Activated T-helper 1 cell treated with anti-CD3 and anti-CD28 coated beads, Interleukin-12 subunit alpha, Interleukin-12 subunit beta, Interleukin-2, Interleukin-4 antibody, amounts not matched to agents 30 ng/mL and 10 ng/mL and 1 ng/mL, durations not matched to agents 14 hours and 24 hours and 36 hours (primary cell): ENCODE measurements at places on chromosomes 3 and 15. TPM values are rescaled to one million over a fixed set of nuclear protein-coding genes. Genes with fewer than 3 reads are reported as not detected.

DNA sequence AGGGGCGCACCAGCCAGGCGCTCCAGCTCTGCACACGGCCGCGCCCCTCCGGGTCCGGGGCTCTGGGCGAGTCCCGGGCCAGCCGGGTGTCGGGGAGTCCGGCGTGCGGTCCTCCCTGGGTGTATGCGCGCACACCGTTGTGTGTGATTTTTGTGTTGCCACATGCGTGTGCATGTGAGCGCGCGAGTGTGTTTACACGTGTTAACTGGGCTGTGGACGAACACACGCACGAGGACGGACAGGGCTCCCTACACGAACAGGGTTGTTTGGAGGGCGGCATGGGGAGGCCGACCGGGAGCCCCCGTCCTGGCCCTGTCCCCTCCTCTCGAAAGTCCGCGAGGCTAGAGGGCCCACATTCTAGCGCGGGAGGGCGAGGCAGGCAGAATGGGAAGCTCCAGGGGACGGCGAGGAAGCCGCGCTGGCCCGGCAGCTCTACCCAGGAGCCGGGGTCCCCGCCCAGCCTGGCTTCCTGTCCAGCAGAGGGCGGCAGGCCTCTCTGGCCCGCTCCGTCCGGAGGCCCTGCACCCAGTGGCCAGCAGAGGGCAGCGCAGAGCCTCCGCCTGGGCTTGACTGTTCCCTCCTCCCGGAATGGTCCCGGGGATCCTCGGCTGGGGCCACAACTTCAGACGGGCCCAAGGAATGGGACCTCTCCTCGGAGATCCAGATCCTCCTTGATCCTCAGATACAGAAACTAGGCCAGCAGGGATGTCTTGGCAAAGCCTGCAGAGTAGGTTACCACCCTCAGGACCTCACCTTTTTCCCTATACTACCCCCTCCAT lies 611 bp upstream of the LINGO1 start:
- no peaks in the 10 kb centered on the region for H3K36me3 ChIP-seq
- no peak overlapping the region for H3K27ac ChIP-seq
- peaks cover 10% of the 10 kb centered on the region for H3K4me1 ChIP-seq

GRCh38 chr3:157142315-157142714 lies 17.6 kb downstream of the CCNL1 start:
- DNase-seq: no peak
- H3K27me3 ChIP-seq: no peaks in the 10 kb centered on the region
- peaks cover 3% of the 10 kb centered on the region for H3K4me1 ChIP-seq
- H3K4me3 ChIP-seq: no peak overlapping the region
- H3K36me3 ChIP-seq: peaks cover 49% of the 10 kb centered on the region
- H3K27ac ChIP-seq: no peak overlapping the region

DNA sequence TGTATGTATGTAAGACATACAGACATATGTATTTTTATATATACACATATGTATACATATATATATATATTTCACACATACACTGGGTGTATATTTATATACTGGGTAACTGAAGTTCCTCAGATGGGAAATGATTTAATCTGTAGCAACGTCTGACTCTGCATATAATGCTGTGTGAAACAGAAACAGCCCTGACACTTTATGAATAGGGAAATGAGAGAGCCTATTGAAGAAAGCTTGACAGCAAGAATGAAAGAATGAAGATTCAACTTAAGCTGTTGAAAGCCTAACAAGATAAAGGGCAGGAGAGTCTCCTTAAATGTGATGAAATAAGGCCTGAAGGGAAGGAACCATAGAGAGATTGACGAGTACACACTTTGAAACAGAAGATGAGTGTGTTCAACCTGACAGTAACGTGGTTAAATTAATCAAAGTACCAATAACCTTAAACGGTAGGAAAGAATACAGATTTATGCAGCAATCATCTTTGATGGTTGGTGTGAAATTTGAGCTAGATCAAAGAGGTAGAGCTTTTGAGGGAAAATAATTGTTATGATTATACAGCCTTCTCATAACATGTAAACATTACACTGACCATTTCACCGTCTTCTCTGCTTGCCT lies 169.9 kb downstream of the MECOM start:
- no peaks in the 10 kb centered on the region for H3K36me3 ChIP-seq
- peaks cover 4% of the 10 kb centered on the region for H3K27me3 ChIP-seq
- DNase-seq: no peak
- H3K4me3 ChIP-seq: no peak overlapping the region

- H3K27ac ChIP-seq: no peak overlapping the region
- no peak overlapping the region for H3K4me3 ChIP-seq
- H3K36me3 ChIP-seq: no peaks in the 10 kb centered on the region
- DNase-seq: no peak
- no peaks in the 10 kb centered on the region for H3K4me1 ChIP-seq
- H3K27me3 ChIP-seq: no peaks in the 10 kb centered on the region
Measured at GRCh38 chr3:155643581-155644165, 101.2 kb downstream of the PLCH1 start.

DNA sequence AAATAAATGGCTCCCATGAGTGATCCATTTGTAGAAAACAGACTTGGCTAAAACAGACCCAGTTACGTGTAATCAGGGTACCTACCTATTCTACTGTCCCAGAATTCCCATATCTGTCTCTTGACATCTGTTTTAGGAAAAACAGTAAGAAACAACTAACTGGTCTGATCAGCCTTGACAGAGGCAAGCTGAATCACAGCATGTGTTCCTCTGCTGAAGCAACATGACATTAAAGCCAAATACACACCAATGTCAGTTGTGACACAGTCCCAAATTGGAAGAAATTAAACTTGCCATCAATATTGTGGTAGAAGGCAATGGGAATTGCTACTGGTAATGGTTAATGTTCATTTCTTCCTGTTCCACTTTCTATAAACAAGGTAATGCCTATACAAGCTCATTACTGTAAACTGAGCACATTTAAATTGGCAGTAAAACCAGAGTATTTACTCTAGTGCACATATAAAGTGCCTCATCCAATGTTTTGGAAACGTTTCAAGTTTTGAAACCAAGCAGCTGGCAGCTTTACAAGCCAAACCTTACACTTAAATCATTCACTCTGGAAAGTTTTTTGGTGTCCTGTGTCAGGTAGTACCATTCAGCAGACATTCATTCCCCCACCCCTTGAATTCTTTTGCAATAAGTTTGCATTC lies 27.0 kb downstream of the ALDH1A2 start:
- no peak overlapping the region for H3K27ac ChIP-seq
- H3K36me3 ChIP-seq: no peaks in the 10 kb centered on the region
- H3K4me1 ChIP-seq: no peaks in the 10 kb centered on the region
- no peak for DNase-seq

DNA sequence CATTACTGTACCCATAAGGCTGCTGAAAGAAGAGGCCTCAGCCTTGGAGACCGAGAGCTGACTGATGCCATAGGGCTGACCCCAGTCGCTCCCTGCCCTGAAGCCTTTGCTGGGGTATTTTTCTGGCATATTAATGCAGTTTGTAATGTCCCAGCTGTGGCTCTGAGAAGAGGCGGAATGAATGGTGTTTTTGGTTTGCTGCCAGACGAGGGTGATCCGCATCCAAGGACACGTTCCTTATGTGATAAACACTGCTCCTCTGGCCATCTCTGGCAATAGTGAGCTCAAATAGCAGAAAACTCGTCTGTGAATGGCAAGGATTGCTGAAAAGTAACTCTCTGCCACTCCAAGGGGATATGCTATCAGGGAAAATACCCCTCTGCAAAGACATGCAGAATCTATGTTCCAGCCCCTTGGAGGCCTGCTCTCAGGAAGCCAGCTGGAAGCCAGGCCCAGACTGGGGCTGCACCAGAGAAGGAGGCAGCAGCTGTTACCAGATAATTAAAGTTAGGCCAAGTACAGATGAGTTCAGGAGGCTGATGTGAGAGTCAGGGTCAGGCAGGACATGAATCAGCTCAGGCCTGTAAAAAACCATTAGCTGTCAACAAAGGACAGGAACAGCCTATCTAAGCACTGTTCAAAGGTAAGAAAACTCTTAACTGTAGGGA lies 28.9 kb upstream of the KLHL6 start:
- DNase-seq: no peak
- no peak overlapping the region for H3K4me3 ChIP-seq
- peaks cover 4% of the 10 kb centered on the region for H3K36me3 ChIP-seq
- H3K4me1 ChIP-seq: peaks cover 37% of the 10 kb centered on the region
- H3K27ac ChIP-seq: no peak overlapping the region
- no peaks in the 10 kb centered on the region for H3K27me3 ChIP-seq

DNA sequence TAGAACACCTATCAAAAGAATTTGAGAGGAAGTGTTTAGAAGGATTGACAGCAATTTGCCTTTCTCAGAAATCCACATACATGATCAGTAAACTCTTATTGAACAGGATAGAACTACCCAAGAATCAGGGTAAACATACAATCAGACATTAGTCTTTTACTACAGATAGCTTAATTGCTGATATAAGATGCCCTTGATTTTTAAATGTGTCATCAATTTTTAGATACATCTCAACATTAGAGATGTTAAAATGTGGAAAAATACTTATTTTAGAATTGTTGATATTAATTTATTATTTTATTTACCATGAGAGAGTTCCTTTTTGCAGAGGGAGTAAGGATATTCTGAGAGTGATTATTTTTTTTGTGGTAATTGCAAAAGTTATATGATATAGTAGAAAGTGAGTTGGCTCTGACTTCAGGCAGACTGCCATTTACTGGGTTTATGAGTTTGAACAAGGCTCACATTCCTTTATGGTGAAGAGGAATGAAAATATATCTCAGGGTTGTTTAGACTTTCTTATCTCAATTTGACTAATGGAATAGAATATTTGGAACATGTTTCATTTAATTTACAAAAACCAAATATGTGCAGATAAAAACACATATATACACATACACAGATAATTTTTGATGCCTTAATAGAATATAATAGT lies 302.8 kb upstream of the GOLIM4 start:
- H3K4me3 ChIP-seq: no peak overlapping the region
- no peaks in the 10 kb centered on the region for H3K4me1 ChIP-seq
- H3K27ac ChIP-seq: no peak overlapping the region
- H3K36me3 ChIP-seq: no peaks in the 10 kb centered on the region
- no peak for DNase-seq

GRCh38 chr3:97815149-97815917 lies 6.5 kb upstream of the CRYBG3 start:
- peaks cover 21% of the 10 kb centered on the region for H3K4me1 ChIP-seq
- H3K36me3 ChIP-seq: no peaks in the 10 kb centered on the region
- peaks cover 8% of the 10 kb centered on the region for H3K27me3 ChIP-seq
- DNase-seq: peak; percentile 43
- H3K27ac ChIP-seq: peak overlapping the region; percentile 63

DNA sequence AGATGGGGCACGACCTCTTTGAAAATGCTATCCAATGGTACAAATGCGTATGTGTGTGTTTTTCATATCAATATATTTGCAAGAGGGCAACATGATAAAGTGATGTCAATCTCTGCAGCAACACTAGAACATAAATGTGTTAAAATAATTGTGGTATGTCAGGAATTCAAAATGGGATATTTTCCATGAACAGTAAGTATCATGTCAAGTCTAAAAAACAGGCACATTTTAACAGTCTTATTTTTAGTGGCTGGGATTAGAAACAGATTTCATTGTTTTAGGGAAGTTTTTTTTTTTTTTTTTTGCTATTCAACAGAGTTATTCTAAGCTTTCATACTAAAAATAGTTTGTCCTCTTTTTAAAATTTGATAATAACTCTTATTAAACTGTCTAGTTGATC lies 209.8 kb downstream of the GAP43 start:
- no peaks in the 10 kb centered on the region for H3K4me1 ChIP-seq
- H3K27ac ChIP-seq: no peak overlapping the region
- DNase-seq: no peak
- no peaks in the 10 kb centered on the region for H3K36me3 ChIP-seq
- H3K27me3 ChIP-seq: peaks cover 17% of the 10 kb centered on the region

DNA sequence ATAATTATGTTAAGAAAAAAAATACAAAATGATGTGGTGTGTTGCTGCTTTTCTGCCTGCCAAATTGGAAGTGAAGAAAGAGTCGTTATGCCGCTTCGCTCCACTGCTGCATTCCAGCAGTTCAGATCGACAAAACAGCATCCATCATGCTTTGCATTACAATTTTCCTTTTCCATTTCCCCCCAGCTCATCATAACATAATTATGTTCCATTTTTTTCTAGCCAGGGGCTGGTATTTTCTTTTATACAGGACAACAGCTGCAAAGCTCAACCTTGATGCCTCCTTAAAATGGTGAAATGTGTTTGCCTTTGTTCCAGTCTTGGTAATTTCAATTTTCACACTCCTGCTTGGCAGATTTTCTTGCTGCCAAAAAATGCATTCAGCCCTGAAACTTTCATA lies 44.9 kb upstream of the KBTBD12 start:
- no peak overlapping the region for H3K27ac ChIP-seq
- H3K27me3 ChIP-seq: peaks cover 12% of the 10 kb centered on the region
- DNase-seq: no peak
- no peak overlapping the region for H3K4me3 ChIP-seq
- no peaks in the 10 kb centered on the region for H3K36me3 ChIP-seq
- peaks cover 5% of the 10 kb centered on the region for H3K4me1 ChIP-seq

- H3K4me1 ChIP-seq: no peaks in the 10 kb centered on the region
- no peak overlapping the region for H3K4me3 ChIP-seq
- H3K27me3 ChIP-seq: peaks cover 3% of the 10 kb centered on the region
- no peak overlapping the region for H3K27ac ChIP-seq
- no peaks in the 10 kb centered on the region for H3K36me3 ChIP-seq
Measured at GRCh38 chr15:74179983-74180880, 6.7 kb downstream of the ISLR start.

- no peak overlapping the region for H3K27ac ChIP-seq
- H3K36me3 ChIP-seq: no peaks in the 10 kb centered on the region
- DNase-seq: no peak
Measured at GRCh38 chr15:89778861-89779260, 2.7 kb downstream of the MESP2 start.

- peaks cover 24% of the 10 kb centered on the region for H3K4me1 ChIP-seq
- no peak overlapping the region for H3K27ac ChIP-seq
- H3K27me3 ChIP-seq: no peaks in the 10 kb centered on the region
- no peak overlapping the region for H3K4me3 ChIP-seq
Measured at GRCh38 chr3:167694121-167694520, 40.4 kb upstream of the WDR49 start.

- no peaks in the 10 kb centered on the region for H3K4me1 ChIP-seq
- H3K36me3 ChIP-seq: no peaks in the 10 kb centered on the region
- no peak overlapping the region for H3K4me3 ChIP-seq
- no peak overlapping the region for H3K27ac ChIP-seq
- DNase-seq: no peak
Measured at GRCh38 chr3:105139881-105140560, 226.7 kb upstream of the ALCAM start.

DNA sequence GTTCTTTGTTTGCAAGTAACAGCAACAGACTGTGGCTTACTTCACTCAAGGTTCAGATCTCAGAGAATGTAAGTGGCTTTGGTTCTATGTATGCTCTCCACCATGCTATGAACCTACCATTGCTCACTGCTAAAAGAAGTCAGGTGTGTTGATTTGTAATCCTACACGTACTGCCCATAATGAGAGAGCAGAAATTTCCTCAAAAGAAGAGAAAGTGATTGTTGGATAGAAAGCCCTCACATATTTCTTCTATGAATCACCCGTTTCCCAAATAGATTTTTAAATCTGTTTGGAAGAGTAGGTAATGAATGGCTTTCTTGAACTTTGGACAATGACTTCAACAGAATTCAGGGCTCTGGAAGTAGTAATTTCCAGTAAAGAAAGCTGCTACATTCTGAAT lies 565.4 kb downstream of the ROBO2 start:
- H3K27ac ChIP-seq: no peak overlapping the region
- DNase-seq: no peak
- H3K4me3 ChIP-seq: no peak overlapping the region
- no peaks in the 10 kb centered on the region for H3K4me1 ChIP-seq
- H3K27me3 ChIP-seq: no peaks in the 10 kb centered on the region

Gene LOXL1
- 0.34 and 1.3 TPM in 2 replicates for total RNA-seq

Gene EFCC1
- 0.21 and 0.22 TPM in 2 replicates for total RNA-seq

Gene PPARG
- total RNA-seq: 2.3 and 2.5 TPM in 2 replicates

Gene INSYN1
- not detected in 2 replicates for total RNA-seq

Gene IL20RB
- 1.5 and 1.9 TPM in 2 replicates for total RNA-seq
